Skeletal muscle cell (primary cell): ENCODE measurements at places on chromosomes 6 and 20.

DNA sequence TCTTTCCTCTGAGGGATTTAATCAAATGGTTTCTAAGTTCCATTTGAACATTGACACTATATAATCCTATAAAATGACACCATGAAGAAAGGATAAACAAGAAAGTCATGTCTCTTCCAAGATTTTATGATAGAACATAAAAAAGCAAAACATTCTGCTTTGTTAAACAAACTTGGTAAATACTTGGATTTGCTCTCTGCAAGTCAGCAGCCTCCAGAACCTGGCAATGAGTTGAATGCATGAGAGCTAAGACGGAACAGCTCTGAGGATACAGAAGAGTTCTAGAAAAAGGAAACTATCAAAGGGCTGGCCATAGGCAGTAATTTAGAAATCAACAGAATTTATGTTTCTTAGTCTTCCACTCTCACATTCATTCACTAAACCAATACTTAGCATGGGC is 656.0 kb upstream of the ID4 start:
- DNase-seq: no peak

DNA sequence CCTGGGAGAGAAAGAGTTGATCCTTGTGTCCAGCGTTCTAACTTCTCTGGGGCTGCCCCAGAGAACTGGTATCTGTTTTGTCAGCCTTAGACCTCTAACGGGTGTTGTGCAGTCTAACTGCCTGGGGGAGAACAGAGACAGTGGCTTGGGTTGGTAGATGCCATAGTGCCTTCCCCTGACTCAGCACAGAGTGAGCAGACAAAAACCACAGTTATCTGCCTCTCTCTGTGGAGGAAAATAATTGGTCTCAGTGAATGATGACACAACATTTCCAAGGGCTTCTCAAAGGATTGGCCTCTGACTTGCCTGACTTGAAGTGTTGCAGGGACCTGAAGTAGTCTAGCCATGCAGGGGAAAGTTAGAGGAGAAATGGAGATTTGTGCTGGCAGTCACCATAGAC is 226.2 kb upstream of the MAN1A1 start:
- peak; percentile 17 for DNase-seq

DNA sequence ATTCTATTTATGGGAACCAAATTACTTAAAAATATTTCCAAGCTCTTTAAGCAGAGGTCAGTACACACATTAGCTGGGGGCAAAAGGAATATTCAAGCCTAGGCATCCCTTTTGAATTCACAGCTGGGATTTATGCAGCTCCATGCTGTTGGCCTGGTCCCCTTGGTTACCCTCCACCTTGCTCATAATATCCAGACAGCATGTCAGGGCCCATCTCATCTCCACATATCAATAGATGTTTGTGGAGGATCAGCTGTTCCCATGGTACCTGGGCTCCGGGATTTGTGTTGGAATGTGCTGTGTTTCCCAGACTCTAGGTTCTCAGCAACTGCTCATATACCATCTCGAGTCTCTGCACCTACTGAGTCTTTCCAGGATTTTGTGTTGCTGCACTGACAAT is 534.8 kb downstream of the BMP2 start:
- no peak for DNase-seq

DNA sequence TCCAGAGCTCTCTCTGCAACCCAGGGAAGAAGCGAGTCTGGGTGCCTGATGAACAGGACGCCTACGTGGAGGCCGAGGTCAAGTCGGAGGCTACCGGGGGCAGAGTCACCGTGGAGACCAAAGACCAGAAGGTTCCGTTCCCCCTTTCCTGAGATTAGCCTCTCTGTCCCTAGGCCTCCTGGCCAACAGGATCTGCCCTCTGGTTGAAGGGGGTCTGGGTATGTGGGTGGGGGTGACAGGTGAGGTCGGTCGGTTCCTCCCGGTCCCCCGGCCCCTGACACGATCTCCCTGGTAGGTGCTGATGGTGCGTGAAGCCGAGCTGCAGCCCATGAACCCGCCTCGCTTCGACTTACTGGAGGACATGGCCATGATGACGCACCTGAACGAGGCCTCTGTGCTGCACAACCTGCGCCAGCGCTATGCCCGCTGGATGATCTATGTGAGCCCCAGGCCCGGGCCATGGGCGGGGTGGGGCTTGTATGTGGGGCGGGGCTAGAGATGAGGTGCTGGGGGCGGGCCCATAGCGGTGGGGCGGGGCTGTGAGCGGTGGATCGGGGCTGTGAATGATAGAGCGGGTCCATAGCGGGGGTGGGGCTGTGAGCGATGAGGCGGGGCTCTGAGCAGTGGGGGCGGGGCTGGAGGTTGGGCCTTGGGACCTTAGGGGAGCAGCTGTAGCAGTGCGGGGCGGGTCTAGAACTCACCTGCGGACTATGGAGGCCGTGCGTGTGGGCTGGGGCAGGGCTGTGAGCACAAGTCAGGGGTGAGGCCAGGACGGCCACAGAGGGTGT is 23.9 kb downstream of the MYH7B start:
- no peak for DNase-seq

GRCh38 chr20:17966432-17967310 is 1.9 kb downstream of the SNX5 start:
- no peak for DNase-seq

- no peak for DNase-seq
These were observed 506 bp downstream of the RGS17 start for GRCh38 chr6:153130515-153131036.

DNA sequence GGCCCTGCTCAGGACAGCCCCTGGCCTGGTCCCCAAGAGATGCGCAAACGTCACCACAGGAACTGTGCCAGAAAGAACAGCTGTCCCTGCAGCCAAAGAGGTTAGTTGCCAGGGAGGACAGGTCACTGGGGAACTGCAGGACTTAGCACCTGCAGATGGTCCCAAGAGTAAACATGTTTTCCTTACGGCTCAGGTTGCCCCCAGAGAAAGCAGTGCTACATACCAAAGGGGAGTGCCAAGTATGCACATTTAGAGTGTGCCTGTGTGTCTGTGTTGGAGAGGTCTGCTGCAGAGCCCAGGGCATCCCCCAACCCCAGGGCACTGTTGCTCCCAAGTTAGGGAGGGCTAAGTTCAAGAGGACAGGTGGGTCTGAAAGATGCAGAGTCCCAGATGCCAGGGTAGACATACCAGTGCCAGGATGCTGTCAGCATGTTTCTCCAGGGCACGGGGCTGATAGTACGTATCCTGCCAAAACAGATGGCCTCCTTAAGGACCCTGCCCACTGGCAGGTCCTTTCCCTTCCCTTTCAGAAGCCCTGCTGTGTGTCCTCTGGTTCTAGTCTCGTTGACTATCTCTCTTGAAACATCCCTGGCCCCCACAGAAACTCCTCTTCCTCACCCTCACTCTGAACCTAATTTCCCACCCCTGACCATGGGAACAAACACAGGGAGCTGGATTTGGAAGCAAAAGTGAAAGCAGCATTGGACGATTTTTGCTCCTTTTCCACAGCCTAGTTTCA is 1.3 kb downstream of the ABHD16A start:
- no peak for DNase-seq

GRCh38 chr6:102520966-102521365 is 1127.5 kb downstream of the GRIK2 start:
- DNase-seq: no peak

GRCh38 chr6:83169106-83169505 is 24.0 kb downstream of the PGM3 start:
- DNase-seq: no peak

GRCh38 chr20:25042531-25043498 is 15.1 kb downstream of the ACSS1 start:
- no peak for DNase-seq
